Mucosa of gallbladder (tissue), 1 donor: ENCODE measurements at places on chromosomes 5 and 9.

- peak; percentile 90 for DNase-seq
Observed at GRCh38 chr9:120792898-120793765, at the start of gene FBXW2. Gene FBXW2, minus strand, starts transcription at chr9:120793416. Its CDS starts 5,158 bp downstream, at chr9:120788258.

DNA sequence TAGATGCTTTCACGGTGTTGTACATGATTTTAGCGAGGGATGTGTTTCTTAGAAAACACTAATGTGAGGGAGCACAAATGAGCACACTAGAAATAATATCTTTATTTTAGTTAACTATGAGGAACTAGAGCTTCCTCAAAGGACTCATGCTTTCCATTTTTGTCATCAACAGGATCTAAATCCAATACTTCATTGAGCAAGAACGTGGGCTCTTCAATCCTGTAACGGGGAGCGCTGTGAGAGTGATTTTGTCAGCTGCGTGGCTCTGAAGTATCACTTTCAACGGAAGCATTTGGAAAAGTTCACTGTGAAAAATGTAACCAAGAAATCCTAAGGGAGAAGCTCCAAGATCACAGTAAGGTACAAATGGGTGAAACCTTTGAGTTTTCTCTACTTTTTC, 93.2 kb downstream of the LIX1 start:
- no peak for DNase-seq

GRCh38 chr5:164235300-164235891, 730.0 kb downstream of the MAT2B start:
- no peak for DNase-seq

GRCh38 chr9:136587944-136588662, 42.3 kb upstream of the NOTCH1 start:
- no peak for DNase-seq

- no peak for DNase-seq
Observed at GRCh38 chr5:62780888-62781287, 202.3 kb downstream of the LRRC70 start.

GRCh38 chr9:82570226-82570625, 492.7 kb downstream of the RASEF start:
- DNase-seq, result no peak

- peak; percentile 65 for DNase-seq
Observed at GRCh38 chr5:41856644-41857491, 13.4 kb downstream of the OXCT1 start.

GRCh38 chr9:37341704-37342103, 80.8 kb upstream of the GRHPR start:
- no peak for DNase-seq

GRCh38 chr9:135792268-135793128, 90.5 kb downstream of the KCNT1 start:
- no peak for DNase-seq

GRCh38 chr9:132546148-132547051, 36.0 kb upstream of the BARHL1 start:
- DNase-seq, result peak; percentile 19
